Left lobe of liver (tissue), 2 donors: ENCODE measurements at places on chromosomes 5 and 9. TPM values are rescaled to one million over a fixed set of nuclear protein-coding genes. Genes with fewer than 3 reads are reported as not detected.

DNA sequence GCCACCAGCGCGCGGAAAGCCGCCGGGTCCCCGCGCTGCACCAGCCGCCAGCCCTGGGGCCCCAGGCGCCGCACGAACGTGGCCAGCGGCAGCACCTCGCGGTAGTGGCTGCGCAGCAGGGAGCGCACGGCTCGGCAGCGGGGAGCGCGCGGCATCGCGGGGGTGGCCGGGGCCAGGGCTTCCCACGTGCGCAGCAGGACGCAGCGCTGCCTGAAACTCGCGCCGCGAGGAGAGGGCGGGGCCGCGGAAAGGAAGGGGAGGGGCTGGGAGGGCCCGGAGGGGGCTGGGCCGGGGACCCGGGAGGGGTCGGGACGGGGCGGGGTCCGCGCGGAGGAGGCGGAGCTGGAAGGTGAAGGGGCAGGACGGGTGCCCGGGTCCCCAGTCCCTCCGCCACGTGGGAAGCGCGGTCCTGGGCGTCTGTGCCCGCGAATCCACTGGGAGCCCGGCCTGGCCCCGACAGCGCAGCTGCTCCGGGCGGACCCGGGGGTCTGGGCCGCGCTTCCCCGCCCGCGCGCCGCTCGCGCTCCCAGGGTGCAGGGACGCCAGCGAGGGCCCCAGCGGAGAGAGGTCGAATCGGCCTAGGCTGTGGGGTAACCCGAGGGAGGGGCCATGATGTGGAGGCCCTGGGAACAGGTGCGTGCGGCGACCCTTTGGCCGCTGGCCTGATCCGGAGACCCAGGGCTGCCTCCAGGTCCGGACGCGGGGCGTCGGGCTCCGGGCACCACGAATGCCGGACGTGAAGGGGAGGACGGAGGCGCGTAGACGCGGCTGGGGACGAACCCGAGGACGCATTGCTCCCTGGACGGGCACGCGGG lies at the start of gene TERT:
Gene TERT (minus strand): TSS at position 234 of the 815 bp plus-strand sequence. CDS start 79 bp downstream, at position 155.
- DNase-seq, result peak; percentile 36

- DNase-seq, result no peak
These were observed 22.2 kb upstream of the CXCL14 start for GRCh38 chr5:135600971-135601381.

- DNase-seq, result no peak
These were observed 23.8 kb downstream of the ALG2 start for GRCh38 chr9:99197987-99198386.

DNA sequence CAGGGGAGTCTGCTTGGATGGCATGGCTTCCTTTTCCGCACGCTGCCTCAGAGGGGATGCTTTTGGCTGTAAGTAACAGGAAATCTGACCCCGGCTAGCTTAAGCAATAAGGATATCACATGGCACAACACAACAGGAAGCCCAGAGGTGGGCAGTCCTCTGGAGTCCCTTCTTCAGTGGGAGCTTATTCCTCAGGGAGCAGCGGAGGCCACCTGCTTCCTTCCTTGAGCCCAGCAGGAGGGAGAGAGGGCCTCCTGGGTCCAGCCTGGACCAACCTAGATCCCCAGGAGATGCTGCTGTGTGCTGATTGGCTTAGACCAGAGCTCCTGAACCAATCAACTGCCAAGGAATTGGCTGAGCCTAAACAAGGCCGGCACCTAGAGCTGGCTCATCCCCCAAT lies 66.3 kb downstream of the C9orf50 start:
- no peak for DNase-seq

DNA sequence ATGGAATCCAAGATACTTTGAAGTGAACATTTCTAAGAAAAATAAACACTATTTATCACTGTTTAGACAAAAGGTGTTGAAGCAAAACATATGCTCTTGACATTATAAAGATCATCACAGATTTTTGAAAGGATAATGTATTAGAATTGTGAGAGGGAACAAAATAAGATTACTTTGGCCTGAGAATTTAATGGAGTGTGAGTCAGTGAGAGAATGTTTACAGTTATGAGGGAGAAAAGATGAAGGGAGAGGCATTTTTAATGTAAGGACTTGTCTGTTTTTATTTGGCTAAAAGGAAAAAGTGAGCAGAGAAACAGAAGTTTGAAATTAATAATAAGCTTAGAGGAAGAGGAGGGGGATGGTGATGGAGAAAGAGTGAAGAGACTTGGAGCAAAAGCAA lies 1010.1 kb downstream of the EFNA5 start:
- DNase-seq, result no peak

DNA sequence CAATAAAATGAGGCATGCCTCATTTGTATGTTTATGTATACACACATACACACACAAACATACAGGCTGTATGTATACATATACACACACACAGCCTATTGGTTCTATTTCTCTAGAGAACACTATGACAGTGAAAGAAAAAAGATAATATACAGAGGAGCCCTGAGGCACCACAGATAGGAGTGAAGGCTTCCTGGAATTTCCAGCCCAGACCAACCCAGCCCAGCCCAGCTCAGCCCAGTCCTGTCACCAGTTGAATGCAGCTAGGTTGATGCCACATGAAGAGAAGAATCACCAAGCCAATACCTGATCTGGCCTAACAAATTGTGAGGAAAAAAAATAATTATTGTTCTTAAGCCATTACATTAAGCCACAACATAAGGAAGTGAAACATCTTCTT lies 126.9 kb upstream of the PDE4D start:
- DNase-seq, result no peak

GRCh38 chr9:24051587-24051986 lies 225.5 kb upstream of the ELAVL2 start:
- no peak for DNase-seq

Gene BTNL3
- total RNA-seq, result not detected

Gene SEMA4D
- 3.9 TPM for total RNA-seq

Gene NMUR2
- total RNA-seq, result not detected

Gene C9orf153
- total RNA-seq, result 0.15 TPM
